ENCODE measurements at places on chromosomes 2 and 18.

DNA sequence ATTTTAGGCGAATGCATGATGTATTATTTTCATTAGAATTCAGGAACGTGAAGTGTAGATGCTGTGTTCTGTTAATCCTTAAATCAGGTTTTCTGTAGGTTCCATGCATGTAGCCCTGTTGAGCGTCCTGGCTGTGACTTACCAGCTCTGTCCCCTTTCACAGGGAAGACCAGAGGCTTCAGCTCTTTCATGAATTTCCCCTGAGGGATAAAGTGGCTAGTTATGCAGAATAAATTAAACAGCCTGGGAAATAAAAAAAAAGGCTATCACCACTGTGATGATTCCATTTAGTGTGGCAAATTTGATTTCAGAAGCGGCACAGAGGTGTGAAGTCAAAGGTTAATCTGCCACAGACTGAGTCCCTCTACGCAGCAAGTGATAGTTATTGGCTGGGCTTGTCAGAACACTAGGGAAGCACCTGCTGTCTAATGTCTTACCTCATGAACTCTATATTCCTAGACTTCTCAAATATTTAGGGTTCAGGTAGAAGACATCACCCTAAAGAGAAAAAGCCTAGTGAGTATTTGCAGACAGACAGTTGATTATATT, 61.6 kb upstream of the LINC00305 start:
- DNase-seq, result no peak

DNA sequence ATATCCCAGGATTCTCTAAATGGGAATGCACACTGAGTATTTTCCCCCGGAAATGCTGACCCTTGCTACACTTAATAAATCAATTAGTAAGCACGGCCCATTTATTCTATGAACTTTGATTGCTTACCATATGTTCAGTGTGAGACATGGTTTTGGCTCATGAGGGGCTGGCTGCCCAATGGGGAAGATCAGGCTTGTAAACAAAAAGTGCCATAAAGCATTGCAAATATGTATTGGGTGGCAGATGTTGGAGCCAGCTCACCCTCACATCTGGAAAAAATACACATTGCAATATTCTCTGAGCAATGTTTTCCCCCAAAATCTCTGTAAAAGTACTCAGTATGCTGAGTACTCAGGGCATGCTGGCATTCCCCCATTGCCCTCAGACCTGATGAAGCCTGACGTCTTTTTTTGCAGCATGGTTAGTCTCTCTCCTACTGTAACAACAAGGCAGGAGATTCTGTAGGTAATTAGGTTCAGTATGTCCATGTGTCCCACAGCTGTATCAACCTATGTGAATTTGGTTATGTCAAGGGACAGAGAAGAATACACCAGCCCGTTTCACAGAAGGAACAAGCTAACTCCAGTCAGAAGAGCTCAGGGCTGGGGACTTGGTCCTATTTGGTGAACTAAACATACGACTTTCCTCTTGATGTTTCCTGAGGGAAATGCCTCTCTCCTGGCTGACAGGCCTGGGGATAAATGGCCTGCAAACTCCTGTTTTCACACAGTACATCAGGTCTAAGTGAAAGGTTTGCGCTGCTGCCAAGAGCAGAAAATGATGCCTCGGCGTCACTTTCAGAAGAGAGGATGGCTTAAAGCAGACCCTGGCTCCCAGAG, 202.4 kb downstream of the INSIG2 start:
- no peak for DNase-seq

DNA sequence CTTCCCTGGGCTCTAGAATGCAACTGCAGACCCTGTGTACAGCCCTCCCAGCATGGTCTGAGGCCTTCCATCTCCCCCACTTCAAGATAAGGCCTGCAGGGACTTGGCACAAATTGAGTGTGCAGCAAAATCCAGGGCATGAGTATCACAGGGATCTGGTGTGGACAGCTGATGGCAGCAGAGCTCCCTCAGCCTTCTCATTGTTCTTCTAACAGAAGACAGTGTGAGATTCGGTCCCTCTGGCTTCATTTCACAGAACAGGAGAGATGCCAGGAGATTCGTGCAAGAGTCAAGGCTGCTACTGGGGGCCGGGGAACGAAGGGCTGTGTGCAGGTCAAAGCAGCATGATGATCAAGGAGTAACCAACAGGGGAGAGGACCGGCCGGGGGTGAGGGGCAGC, 85.8 kb downstream of the UXS1 start:
- no peak for DNase-seq

DNA sequence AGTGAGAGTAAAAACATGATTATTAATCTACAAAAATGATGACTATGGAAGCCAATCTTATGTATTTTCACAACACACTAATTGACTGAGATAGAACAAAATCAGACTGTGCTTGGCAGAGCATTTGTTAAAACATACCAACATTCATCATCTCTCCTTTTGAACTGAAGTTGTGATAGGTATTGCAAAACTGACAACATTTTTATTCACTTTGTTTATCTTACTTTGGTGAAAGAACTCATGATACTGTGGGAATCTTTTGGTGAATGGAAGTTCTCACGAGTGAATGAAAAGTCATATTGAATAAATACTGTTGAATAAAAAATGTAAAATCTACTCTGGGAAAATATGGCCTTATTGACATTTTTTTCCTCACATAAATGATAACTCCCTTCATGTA, 1430.2 kb upstream of the PIK3C3 start:
- DNase-seq, result no peak

GRCh38 chr2:217650229-217650628, 352.6 kb downstream of the TNS1 start:
- no peak for DNase-seq

- DNase-seq, result no peak
These were observed 173.5 kb downstream of the ALK start for GRCh38 chr2:29747786-29748470.

DNA sequence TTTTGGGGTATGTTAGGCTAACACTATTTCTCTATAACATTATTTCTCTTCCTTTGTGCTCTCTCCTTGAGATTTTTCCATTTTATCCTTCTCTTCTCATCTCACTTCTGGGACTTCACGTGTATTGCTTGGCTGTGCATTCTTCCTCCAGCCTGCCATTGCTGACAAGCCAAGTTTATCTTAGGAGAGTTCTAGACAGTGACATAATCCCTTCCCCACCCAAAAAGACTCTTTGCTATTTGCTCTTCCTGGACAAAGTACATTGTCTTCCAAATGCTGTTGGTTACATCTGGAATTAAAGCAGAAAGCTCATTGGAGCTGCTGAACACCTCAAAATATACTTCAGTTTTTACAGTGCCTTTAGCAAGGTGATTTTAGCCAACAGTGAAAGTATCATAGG, 8.9 kb downstream of the TSPYL6 start:
- DNase-seq, result no peak

GRCh38 chr2:102765061-102765460, 3.2 kb downstream of the TMEM182 start:
- no peak for DNase-seq

DNA sequence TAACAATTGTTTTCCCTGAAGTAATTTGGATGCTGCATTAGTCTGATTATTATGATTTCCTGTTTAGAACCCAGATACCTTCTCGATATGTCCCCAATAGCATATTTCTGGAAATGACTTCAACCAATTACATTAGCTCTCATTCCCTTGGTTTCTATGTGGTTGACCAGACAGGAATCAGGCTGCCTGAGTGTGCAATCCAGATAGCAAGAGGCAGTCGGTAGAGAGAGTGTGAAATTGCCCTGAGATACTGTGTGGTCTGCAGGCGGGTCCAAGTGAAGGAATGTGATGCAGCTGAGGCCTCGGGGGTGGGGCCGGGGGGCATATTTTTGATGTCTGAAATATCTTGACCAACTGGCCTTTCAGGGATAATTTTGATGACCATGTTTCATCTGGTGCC, 143.9 kb upstream of the ITGA6 start:
- DNase-seq, result no peak

DNA sequence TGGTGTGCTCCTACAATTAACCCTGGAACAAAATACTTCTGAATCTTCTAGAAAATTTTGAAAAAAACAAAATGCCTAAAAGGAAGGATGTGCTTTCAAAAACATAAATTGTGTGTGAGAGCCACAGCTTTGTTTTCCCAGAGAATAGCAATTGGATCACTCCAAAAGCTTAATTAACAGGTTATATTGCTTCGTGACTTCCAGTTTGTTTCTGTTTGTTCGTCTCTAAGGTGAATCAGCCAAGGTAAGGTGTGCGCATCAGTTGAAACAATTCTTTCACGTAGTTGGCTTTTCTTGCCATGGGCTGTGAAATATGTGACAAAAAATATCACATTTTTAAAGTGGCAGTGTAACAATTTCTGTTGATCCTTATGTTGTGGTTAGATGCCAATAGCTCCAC, 90.3 kb upstream of the BARD1 start:
- DNase-seq, result no peak

- no peak for DNase-seq
These were observed 36.1 kb downstream of the NHEJ1 start for GRCh38 chr2:219124381-219125110.

DNA sequence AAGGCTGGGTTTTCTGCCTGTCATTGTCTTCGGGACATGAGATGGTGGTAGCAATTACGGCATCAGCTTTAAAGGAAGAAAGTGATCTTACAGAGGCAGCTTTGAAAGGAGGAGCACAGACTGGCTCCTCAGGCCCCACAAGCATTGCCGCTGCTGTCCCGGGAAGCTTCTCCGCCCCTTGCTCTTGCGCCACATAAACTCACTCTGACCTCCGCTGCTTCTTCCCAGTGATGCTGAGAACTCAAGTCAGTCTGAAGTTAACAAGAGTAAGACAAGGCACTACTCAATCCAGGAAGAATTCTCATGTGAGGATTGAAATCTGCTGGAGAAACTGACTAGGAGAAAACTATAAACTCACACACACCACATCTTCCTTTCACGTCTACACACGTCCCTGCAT, 112.4 kb upstream of the RIOK3 start:
- no peak for DNase-seq

DNA sequence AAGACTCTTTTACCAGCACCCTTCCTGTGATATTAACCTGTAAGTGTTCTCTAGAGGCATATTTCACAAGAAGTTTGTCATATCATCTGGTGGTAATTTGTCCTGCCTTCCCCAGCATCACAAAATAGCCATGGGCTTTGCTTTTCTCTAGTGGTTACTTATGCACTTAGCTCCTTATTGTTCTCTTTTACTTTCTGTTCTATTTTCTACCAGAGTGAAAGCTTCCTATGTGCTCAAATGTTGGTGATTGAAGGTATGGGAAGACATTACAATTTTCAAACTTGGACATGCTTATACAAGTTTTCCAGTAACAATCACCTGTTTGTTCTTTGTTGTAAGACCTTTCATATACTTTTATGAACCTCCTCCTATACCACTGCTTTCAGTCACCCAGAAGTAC, 87.0 kb upstream of the KCNH7 start:
- DNase-seq, result no peak

GRCh38 chr2:173791502-173791901, 173.7 kb downstream of the SP3 start:
- DNase-seq, result no peak

- DNase-seq, result no peak
These were observed 343.5 kb upstream of the KLHL29 start for GRCh38 chr2:23041443-23041842.

DNA sequence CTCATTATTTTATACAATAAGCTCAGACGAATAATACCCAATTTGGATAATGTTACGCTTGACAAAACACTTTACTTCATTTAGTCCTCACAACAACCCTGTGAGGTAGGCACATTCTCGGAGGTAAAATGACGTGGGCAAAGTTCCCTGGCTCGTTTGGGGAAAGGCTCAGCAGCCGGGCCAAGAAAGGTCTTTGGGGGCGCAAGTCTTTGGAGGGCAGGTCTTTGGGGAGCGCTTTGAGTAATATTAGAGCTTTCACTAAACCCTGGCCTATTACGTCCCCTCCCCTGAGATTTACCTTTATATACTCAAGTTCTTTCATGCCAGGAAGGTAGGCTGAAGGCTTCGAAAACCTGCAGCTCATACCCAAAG, 427 bp downstream of the RBKS start:
- DNase-seq, result peak; percentile 72

DNA sequence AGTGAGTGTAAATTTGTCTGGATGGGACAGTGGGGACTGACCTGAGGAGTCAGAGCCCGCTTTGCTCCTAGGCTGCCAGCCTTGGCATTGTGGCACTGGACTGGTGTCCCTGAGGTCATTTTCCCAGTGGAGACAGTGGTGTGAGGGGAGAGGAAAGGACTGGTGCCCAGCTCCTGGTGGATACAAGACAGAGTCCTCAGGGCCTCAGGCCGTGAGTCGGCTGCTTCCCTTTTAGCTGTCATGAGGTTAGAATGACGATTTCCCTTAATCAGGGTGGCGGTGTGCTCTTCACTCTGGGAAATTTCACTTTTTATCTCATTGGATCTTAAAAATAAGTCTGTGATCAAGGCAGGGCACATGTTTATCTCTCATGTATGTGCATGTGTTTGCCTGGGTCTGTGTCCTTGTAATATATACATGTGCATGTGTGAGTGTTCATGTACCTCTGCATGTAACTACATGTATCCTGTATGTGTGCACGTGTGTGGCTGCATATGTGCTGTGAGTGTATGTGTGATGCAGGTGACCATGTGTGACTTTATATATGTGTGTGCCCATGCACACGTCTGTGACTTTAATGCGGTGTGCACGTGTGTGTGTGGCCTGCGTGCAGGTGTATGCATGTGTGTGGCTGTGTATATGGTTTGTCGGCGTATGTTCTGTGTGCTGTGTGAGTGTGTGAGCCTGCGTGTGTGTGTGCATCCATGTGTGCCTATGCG, 55.7 kb downstream of the GLI2 start:
- no peak for DNase-seq

GRCh38 chr2:222869252-222869560, 8.4 kb downstream of the ACSL3 start:
- DNase-seq, result no peak

GRCh38 chr18:76441668-76442412, 53.2 kb downstream of the ZNF516 start:
- no peak for DNase-seq

GRCh38 chr2:78682781-78683180, 342.7 kb upstream of the REG3G start:
- no peak for DNase-seq

- no peak for DNase-seq
These were observed 4.4 kb downstream of the ONECUT2 start for GRCh38 chr18:57439609-57439968.

- no peak for DNase-seq
These were observed 9.7 kb downstream of the CYBRD1 start for GRCh38 chr2:171531836-171532450.

- peak; percentile 49 for DNase-seq
These were observed 1.8 kb upstream of the ALK start for GRCh38 chr2:29923110-29923721.

GRCh38 chr2:127570282-127571250, 35.1 kb downstream of the MYO7B start:
- DNase-seq, result peak; percentile 76

GRCh38 chr2:218398437-218399390, 954 bp upstream of the CTDSP1 start:
- DNase-seq, result peak; percentile 83
